ENCODE measurements at places on chromosomes 11 and 22.

- no peak for DNase-seq
These were observed 67.4 kb upstream of the PRDM11 start for GRCh38 chr11:45079075-45079444.

GRCh38 chr11:122319691-122320620, 203.9 kb upstream of the BLID start:
- DNase-seq: peak; percentile 48

DNA sequence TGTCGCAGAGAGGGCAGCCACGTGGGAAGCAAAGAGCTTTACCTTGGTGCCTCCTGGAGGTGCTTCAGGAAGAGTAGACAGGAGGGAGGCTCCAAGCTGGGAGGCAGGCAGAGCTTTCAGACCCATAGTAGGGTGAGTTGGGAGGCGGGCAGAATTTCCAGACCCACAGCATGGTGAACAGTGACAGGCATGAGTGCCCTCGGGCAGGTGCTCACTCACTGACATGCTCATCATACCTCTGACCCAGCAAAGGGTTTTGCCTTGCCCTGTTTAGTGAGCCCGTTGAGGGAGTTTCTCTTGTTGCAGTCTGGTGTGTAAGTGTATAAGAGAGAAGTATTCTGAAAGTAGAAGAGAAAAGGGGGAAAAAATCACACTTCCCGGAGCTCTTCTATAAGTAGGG, 86.4 kb upstream of the NTM start:
- no peak for DNase-seq

GRCh38 chr11:33669598-33670249, 30.9 kb downstream of the C11orf91 start:
- DNase-seq: no peak

GRCh38 chr22:30327864-30328345, 1.2 kb upstream of the TBC1D10A start:
- no peak for DNase-seq

DNA sequence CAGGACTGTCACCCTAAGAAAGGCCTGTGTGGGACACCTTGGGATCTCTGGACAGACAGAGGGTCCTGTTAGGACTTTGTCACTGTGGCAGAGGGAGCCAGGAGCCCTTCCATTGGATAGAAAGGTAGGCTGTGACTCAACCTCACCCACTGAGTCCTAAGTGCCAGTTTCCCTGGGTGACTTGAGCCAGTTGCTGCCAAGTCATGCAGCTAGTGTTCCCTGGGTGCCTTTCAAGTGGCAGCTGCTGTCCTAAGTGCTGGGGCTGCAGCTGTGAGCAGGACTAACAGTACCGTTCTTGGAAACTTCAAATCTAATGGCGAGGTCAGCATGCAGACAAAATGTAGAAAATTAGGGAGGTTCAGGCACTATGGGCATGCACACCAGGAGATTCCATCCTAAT, 393.7 kb downstream of the TMEM135 start:
- no peak for DNase-seq

DNA sequence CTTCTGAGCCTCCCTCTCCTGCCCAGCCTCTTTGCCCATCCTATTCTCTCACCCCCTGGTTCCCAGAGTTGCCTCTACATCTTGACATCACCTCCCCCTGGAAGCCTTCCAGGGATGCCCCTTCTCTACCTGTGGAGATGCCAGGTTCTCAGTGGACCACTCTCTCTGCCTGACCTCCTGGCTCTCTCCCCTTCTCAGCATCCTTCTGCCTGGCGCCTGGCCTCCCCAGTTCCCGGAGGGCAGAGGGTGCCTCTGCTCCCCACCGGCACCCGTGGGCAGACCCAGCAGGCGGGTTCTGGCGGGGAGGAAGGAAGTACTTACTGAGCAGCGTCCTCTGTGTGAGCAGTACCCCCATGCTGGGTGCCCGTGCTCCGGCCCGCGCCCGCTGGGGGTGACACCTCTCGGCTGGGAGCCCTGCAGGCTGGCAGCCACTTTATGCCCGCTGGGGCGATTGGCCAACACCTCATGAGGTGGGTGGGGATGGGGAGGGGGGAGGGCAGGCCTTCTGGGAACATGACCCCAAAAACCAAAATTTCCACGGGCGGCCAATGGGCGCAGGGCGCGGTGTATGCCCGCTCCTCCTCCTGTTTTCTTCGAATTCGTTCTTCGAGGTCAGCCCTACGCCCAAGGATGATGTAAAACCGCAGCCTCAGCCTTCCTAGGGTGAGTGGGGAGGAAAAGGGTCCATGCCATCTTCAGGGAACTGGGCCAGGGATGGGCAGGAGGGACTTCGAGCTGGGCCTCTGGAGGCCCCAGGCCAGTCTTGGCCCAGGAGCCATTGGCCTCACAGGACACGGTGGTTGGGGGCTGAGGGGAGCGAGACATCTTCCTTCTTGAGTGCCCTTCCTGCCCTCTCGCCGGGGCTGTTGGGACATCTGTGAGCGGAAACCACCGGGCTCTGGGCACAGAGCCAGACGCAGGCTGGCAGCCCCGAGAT, at the start of gene OSM:
OSM (minus strand) TSS at position 407 of the 937 bp plus-strand sequence; CDS start at position 355, 52 bp downstream.
- peak; percentile 35 for DNase-seq

GRCh38 chr11:35011944-35012343, 95.5 kb downstream of the PDHX start:
- no peak for DNase-seq

- DNase-seq: no peak
These were observed 5.4 kb upstream of the IGLL5 start for GRCh38 chr22:22882033-22882717.

DNA sequence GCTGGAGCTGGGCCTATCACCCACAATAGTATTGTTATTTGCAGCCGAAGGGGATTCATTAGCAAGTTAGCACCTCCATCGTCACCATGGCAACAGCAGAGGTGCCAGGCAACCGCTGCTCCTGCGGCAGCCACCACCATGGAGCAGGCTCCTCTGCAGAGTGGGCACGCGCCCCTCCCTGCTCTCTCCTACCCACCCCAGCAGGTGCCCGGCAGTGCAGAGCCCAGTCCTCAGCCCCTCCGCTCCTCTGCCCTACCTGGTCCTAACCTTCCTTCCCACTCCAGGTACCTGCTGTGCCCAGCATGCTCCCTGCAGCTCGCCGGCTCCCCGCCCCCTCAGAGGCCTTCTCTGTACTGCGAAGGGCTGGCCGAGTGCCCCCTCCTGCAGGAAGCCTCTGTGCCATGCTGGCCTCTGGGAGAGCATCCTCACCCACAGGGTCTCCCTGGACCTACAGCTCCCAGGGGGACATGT, 3.6 kb downstream of the DUSP8 start:
- DNase-seq: no peak

DNA sequence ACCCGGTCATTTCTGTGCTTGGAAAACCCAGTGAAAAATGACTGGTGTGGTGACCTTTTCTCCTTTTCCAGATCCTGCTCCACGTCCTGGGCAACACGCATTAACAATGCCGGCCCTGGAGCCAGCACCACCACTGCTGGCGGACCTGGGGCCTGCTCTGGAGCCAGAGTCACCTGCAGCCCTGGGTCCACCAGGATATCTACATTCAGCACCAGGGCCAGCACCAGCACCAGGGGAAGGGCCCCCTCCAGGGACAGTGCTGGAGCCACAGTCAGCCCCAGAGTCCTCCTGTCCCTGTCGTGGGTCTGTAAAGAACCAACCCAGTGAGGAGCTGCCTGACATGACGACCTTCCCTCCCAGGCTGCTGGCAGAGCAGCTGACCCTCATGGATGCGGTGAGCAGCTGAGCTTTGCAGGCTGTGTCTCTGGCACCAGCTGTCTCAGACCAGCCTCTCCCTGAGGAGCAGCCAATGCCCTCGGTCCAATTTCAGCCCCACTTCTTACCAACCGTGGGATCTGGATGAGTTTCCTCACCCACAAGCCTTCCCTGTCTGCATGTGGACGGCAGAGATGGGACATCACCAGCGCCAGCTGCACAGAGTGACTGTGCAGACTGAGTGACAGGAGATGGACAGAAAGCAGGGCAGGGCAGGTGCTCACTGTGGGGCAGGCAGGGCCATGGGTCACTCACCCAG, 1.9 kb downstream of the RGL4 start:
- no peak for DNase-seq

DNA sequence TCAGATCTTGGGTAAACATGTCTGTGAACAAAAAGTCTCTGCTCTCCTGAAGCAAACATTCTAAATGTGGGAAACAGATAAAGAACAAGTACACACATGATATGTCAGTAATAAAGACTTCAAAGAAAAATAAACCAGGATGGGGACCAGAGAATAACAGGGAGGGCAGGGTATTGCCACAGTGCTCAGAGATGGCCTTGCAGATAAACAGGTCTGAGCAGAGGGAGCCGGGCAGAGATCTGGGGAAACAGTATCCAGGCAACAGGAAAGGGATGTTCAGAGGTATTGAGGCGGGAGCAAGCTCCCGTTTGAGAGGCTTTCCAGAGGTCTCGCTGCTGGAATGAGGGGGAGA, 2.9 kb downstream of the CCDC86 start:
- no peak for DNase-seq

GRCh38 chr11:36309779-36310178, 13.7 kb downstream of the PRR5L start:
- DNase-seq: no peak

DNA sequence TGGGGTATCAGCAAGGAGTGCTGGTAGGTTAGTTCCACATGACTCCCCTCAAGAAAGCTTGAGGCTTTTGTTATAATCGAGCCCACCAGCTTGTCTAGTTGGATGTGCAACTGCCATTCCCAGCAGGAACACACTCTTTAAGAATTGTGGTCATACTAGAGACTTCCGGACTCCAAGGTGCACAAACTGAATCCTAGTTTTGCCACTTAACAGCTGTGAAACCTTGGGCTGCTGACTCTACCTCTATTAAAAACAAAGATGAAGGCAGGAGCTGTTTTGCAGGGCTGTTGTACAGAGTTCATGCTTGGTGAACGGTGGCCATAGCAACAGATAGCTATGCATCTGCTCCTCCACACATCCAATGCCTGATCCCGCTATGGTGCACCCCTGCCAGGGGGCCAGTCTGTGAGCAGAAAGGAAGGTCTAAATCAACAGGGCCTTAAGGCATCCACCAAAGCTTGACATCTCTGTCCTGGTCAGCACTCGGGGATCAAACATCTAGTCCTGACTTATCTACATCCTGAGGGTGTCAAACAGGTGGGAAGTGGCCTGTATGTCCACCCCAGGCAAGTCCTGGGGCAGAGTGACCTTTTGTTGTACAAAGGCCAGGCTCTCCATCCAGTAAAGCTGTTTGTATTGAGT, 36.4 kb downstream of the DKK3 start:
- DNase-seq: no peak

GRCh38 chr11:120523196-120523595, 11.6 kb downstream of the GRIK4 start:
- no peak for DNase-seq

GRCh38 chr11:118311518-118311917, 7.0 kb downstream of the CD3E start:
- no peak for DNase-seq

GRCh38 chr11:61328351-61328750, 4.6 kb downstream of the DDB1 start:
- no peak for DNase-seq

- no peak for DNase-seq
These were observed 25.7 kb upstream of the ACER3 start for GRCh38 chr11:76835036-76835435.

GRCh38 chr22:30430933-30431332, 5.4 kb downstream of the MTFP1 start:
- no peak for DNase-seq

DNA sequence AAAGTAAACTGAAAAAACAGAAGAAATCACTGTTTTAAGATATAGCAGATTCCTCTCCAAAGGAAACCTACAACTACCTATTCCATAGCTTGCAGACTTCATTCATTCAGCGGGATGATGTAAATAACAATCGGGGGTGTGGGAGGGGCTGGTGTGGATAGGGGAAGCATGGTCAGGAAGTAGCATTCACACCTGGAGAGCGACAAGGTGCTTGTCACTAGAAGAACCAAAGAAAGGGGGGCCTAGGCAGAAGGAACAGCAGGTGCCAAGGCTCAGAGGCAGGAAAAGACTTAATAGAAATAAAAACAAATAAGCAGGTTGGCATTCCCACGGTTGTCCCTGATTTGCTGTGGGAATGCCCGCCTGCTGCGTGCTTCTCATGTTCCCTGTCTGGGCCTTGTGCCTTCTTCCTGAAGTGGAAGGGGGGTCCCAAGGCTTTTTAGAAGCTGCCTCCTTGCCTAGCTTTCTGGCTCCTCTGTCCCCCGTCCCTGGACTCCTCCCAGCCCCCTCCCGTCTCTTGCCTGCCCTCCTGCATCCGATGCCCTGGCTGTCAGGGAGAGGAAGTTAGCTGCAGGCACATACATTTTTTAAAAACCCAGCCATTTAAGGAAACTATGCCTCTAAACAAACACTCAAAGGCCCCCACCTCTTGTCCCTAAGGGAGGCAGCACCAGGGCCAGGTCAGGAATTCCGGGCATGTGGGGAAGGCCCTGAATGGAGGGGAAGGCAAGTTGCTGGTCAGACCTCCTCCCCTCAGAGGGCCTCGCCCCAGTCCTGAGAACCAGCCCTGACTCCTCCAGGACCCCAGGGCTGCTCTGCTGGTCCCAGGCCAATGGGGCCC, 54.7 kb upstream of the PRDM11 start:
- no peak for DNase-seq

- no peak for DNase-seq
These were observed 60.5 kb downstream of the HIPK3 start for GRCh38 chr11:33317662-33318061.

- no peak for DNase-seq
These were observed 13.5 kb upstream of the SORL1-AS1 start for GRCh38 chr11:121466063-121466794.

GRCh38 chr11:16902182-16902581, 112.0 kb downstream of the PLEKHA7 start:
- no peak for DNase-seq

DNA sequence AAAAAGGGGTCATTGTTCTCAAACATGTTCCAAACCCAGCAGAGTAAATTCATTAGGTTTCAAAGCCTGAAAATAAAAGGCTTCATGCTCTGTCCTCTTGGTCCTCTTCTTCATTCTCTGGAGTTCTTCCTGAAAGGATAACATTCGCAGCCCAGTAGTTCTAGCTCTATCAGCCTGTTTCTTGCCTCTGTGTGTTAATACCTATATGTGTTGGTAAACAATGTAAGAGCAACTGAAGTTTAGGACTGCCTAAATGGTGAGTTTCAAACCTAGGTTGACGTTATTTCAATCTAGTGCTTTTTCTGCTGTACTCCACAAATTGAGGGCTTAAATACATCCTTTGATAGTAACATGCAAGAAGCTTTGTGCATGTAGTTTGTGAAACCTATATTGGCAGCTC, 9.4 kb downstream of the AASDHPPT start:
- no peak for DNase-seq

DNA sequence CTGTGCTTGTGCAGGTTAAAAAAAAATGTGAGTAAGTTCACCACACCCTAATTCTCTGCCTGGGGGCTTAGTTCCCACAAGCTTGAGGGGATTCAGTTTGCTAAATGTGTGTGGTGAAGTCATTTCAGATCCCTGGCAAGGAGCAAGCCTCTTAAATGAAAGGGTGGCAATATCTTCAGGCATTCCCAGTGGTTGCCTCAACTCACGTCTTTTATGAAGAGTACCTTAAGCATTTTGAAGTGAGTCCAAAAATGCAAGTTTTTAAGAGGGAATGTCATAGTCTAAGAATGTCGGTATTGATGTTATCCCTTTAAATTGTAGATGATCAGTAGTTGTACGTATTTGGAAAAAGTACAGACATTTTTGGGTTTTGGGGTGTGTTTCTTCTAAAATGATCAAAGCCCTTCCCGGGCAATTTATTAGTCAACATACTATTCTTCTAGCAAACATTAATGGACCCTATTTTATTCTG, 4.9 kb downstream of the TCP11L1 start:
- DNase-seq: no peak

- no peak for DNase-seq
These were observed 555.0 kb downstream of the BRD1 start for GRCh38 chr22:49272546-49273125.

All from midbrain (tissue), 1 donor.